Left renal pelvis (tissue), 4 donors: ENCODE measurements at places on chromosomes 1 and 21.

DNA sequence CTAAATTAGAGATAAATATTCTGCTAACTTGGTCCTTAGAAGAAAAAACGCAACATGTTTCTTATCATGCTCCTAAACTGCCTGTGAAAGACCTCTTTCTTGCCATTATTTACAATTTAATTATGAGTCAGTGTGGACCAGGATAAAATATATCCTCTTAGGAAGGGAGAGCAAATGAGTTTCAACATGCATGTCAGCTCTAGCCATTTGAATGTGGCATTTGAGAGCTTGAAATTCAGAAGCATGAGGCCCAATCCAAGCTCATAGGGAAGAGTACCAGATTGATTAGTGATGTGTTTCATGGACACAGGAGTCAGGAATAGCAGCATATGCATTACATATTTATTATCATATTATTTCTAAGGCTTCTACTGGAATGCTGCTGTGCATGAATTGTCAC, 39.3 kb downstream of the TBX15 start:
- no peak for DNase-seq

- DNase-seq, result no peak
Observed at GRCh38 chr1:116878804-116879477, 30.8 kb upstream of the PTGFRN start.

DNA sequence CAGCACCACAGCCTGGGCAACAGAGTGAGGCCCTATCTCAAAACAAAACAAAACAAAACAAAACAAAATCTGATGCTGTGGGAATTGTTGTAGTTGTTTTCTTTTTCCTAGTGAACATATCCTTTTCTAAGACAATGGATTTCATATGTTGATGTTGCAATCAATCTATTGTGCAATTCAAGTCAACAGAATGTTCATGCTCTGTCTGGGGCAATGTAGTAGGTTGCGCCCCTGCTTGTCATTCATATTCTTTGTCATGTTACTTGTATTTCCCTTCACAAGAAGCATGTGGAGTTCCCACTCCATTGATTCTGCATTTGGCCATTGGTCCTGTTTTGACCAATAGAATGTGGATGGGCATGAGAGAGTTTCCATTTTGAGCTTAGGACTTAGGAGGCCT, 223.9 kb downstream of the DUSP10 start:
- no peak for DNase-seq

- no peak for DNase-seq
Observed at GRCh38 chr1:21569820-21570527, 60.8 kb downstream of the ALPL start.

DNA sequence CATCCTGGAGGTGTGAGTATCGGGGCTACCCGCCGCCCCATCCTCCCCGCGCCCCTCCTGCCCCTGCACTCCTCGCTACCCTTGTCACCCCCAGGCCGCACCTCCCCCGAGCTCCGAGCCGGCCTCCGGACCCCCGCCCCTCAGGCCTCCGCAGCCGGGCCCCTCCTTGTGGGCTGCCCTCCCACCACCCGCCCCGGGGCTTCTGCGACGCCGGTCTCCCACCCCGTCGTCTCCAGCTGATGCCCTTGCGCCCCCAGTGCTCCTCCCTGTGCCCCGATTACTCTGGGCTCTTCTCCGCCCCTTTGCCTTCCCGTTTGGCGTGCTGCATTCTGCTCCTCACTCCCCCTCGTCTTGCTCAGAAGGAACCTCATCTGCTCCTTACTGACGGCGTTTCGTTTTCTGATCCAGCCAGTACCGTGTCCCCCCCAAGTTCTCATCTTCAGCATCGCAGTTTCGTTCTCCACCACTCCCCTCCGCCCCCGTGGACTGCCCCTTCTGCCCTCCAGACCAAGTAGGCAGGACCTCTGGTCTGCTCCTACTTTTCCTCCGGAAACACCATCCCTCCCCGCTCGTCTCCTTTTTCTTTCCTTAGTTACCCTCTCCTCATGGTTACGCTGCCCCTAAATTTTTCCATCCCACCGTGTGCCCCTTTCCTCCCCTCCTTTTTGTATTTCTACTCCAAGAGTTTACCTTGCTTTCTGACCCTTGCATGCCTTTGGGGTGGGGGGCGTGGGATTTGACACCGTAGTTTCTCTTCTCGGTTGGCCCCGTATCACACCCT, 841 bp downstream of the SNX27 start:
- DNase-seq, result no peak

DNA sequence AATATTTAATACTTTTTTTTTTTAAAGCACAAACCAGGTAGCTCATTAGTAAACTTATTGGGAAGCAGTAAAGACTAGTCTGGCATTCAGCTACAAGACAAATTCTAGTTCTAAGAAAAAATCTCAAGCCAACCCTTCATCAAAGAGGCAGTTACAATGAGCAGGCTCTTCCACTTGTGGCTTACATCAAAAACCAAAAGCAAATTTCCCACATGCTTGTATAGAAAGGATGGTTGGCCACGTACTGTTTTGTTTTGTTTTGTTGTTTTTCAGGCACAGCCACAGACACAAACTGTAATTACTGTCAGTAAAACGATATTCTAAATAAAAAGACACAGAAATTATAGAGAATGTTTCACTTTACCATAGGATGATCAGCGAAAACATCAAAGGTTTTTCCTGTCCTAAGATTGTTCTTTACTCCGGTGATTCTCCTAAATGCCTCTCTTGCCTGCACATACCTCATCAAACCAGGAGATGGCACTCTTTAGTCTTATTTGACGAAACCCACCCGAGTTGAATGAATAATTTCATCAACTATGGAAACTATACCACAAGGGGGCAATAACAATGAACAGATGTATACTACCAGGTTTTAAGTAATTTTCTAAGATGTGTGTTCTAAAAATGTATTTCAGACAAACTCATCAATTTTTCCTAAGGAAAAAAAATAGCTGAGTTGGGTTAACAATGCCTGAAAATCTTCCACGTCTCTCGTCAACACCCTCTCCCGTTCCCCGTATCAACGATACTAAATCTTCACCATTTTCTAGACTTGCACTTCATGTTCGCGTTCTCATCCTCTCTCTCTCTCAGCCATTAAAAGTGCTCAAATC, 26.9 kb downstream of the RPL5 start:
- peak; percentile 72 for DNase-seq

DNA sequence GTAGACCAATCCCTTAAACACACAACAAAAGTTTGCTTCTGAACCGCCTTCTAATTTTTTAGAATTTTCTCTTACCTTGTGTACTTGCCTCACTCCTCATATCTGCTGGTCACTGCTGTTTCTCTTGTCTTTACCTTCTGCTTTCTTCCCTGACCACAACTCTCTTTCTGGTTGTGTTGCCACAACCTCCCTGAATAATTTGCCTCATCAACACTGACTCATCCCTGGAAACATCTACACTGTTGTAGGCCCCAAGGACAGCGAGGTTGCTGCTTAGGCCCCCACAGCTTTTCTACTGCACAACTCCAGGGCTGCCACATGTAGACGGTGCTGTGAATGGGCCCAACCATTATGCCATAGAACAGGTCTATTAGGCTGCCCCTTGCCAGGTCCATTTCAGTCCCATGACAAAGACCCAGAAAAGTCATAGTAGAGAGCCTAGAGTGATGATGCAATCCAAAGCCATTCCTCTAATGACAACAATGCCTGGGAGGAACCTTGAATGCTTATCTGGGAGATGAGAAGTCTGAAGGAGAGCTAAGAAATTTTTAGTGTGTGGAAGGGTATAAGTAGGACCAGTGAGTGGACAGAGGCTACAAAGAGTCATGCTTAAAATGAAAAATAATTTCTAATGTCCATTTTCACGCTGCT, 36.6 kb upstream of the LCE5A start:
- no peak for DNase-seq

GRCh38 chr1:202217951-202218350, 24.4 kb downstream of the LGR6 start:
- no peak for DNase-seq

GRCh38 chr21:28336314-28336713, 656.4 kb downstream of the LTN1 start:
- DNase-seq, result peak; percentile 60

DNA sequence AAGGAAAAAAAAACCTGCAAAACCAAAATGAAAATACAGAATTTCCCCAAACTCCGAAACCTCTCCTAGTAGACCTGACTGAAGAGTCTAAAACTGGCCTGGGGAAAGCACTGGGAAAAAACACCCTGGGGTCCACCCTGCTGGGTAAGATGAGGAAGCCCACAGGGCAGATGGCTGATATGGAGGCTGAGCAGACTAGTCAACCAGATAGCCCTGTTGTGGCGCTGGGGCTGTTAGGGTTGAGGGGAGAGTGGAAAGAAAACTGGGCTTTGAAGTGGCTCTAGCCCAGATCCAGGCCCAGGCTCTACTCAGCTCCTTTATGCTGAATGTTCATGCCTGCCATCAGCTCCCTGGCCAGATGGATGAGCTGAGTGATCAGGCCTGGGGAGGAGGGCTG, 6.8 kb upstream of the SLAMF1 start:
- no peak for DNase-seq

- DNase-seq, result no peak
Observed at GRCh38 chr1:33030575-33030974, 6.1 kb downstream of the AK2 start.

GRCh38 chr1:222073307-222073995, 331.6 kb upstream of the DUSP10 start:
- no peak for DNase-seq

DNA sequence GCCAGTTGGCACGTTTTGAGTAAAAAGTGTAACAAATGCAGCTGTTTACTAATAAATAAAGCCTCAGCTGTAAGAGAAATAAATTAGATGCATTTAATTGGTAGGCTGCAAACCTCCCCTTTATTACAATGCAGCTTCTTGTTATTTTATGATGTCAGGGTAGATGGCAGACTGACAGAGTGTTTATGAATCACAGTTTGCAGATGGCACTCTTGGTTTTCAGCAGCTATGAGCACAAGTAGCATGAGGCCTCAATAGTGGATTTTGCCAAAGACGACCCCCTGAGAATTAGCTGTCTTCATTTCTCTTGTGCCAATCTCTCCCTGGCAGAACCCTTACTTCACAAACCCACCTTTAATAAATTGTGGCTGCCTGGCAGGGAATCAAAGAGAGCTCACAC, 161.2 kb upstream of the C1orf87 start:
- no peak for DNase-seq

- no peak for DNase-seq
Observed at GRCh38 chr1:24897263-24898151, 32.6 kb downstream of the RUNX3 start.

DNA sequence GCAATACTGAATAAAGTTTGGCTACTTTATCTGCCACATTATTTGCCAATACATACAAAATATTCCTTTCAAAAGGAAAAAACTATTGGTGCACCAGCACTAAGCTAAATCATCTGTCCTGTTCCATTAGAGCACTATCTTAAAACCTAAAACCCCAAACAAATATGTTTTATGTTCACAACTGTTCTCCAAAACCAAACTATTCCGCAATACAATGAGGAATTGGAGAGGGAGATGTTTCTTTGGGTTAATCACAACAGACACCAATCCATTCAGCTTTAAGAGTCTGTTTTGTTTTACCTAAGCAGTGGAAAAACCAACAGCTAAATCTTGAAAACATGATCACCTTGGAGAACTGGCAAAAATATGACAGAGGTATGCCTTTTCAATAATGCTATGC, 85.1 kb downstream of the ZNF644 start:
- no peak for DNase-seq

GRCh38 chr1:43566382-43567044, 35.8 kb downstream of the PTPRF start:
- DNase-seq, result no peak

- DNase-seq, result no peak
Observed at GRCh38 chr1:151277249-151277648, 4.8 kb upstream of the ZNF687 start.

DNA sequence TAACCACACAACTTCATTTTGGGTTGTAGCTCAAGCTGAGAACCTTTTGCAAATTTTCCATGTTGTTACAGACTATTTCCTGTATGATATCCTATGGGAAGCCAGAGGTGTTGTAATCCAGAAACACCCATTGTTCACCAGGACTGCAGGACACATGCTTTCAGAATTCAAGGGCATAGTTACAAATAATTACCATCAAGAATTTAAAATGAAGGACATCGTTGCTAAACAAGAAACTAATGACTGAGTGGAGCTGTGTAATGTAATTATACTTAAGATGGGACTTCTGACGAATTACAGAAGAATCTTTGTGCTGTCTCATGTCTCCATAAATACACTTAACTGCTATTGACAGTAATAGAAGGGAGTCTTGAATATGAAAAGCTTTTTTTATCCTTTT, 47.6 kb upstream of the HOOK1 start:
- DNase-seq, result no peak

GRCh38 chr21:46264046-46264689, 21.2 kb downstream of the MCM3AP start:
- DNase-seq, result no peak

DNA sequence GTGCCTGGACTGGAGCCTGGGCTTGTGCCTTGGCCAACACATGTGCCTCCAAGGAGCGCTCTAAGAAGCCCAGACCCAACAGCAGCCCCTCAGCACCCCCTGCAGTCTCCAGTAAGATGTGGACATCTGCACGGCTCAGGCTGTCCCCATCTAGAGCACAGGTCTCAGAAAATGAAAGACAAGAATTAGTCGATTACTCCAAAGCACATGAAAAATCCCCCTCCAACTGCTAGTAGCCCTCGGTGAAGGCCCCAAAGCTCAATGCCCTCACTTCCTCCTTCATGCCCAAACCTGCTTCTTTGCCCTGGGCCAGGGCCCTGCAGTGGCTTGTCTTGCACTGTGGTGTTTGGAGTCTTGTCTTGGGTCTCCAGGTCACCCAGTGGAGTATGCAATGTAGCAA, 21.9 kb upstream of the ERO1B start:
- DNase-seq, result no peak

GRCh38 chr1:169348383-169349036, 19.1 kb downstream of the NME7 start:
- peak; percentile 41 for DNase-seq

- no peak for DNase-seq
Observed at GRCh38 chr1:197526736-197527371, 248.4 kb downstream of the DENND1B start.

GRCh38 chr1:24856787-24857506, 73.1 kb downstream of the RUNX3 start:
- DNase-seq, result no peak

DNA sequence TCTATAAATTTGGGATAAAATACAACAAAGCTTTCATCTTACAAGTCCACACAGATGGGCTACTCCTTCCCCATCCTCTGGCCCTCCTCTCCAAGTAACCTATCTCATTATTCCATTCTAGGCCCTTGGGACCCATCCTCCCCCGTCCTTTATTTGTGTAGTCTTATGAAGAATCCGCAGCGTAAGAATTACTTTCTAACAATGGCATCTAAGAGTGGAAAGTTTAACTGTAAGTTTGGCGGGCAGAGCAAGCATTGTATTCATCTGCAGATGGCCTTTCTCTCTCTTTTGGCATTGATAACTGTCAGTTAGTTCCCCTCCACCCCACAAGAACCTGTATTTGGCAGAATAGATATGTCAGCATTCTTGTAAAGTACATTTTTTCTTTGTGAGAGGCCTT, 91.9 kb upstream of the TSPAN2 start:
- no peak for DNase-seq

- DNase-seq, result no peak
Observed at GRCh38 chr1:37723390-37724078, 31.2 kb downstream of the CDCA8 start.
